ENCODE measurements at places on chromosomes 3 and 15.

DNA sequence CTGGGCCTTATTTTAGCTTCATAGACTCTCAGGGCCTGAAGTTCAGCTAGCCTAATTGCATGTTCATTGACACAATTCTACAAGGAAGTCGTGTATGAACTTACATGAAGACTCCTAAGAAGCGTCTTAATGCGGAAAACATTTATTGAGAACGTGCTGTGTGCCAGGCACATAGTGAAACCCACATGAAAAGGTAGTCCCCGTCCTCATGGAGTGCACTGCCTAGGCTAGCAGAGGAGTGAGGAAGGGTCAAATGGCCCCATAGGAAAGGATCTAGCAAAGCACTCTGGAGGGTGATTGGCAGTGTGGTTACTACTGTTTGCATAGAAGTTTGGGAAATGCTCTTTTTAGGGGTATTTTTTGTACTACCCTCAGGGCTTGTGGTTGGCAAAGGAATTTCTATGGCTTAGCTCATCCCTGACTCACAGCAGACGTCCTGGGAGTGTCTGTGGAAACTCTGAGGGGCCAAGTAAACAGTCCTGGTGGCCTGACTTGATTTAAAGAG is 854 bp upstream of the NPTN start:
- no peak for DNase-seq

GRCh38 chr3:101549473-101549872 is 12.2 kb upstream of the TRMT10C start:
- DNase-seq, result no peak

DNA sequence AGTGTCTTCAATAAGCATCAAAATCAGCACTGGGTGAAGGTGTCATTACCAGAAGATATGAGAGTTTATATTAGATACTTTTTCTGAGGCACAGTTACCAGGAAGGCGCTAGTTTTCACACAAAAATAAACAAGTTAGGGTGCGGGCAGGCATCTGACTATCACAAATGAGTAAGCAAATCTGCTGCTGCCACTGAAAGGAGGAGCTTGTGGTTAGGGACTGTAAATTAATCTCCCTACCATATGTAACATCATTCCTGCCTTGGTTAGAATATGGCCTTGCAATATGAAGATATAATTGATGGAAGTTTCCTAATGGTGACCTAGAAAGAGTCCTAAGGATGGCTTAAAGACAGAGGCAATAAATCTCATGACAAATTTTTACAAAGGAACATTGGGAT is 19.5 kb upstream of the EID1 start:
- DNase-seq, result no peak

- DNase-seq, result peak; percentile 38
Observed at GRCh38 chr15:62071711-62072308, 5.0 kb downstream of the C2CD4A start.

DNA sequence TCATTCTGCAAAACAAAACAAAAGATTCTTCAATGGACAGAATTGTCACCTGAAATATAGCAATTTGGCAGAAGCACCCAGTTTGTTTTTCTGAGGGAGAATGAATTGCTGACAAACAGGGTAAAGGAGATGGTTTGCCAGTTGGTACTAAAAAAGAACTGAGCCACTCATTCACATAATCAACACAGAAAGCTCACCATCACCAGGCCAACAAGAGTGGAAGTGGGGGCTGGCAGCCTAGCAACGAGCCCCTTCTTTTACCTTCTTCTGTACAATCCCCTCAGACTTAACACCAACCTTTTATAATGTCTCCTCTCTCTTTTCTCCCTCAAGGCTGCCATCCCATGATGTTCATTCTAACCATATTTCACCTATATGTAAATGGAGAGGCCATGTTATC is 5.9 kb downstream of the TOP2B start:
- DNase-seq, result no peak

GRCh38 chr3:120706950-120707349 is 24.9 kb upstream of the HGD start:
- no peak for DNase-seq

DNA sequence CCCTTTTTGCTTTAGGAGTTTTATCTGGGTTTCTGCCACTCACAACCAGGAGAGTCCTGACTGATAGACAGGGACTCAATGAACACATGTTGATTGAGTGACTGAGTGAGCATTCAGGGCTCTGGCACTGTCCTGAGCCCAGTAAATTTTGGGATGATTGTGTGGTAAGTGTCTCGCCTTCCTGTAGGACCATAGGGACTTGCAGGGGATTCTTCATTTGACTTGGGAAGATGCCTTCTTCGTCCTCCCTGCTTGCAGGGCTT is 22.3 kb upstream of the FLNB start:
- no peak for DNase-seq

DNA sequence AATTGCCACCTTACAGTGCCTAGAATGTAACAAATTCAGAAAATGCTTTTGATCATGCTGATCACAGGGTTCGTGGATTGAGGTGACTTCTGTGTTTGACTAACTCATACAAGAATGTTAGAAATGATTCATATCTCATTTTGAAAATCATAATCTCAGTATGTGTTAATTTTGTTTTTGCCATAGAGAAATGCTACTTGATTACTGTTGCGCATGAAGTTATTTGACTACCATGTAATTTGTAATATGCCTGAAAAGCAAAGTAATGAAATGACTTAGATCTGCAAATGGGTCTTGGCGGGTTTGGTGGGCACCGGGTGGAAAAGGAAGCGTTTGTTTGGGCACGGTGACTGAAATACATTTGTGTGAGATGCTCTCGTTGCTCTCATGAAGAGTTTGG is 173.6 kb upstream of the BHLHE40 start:
- DNase-seq, result peak; percentile 78

- no peak for DNase-seq
Observed at GRCh38 chr3:56415652-56416051, 52.6 kb downstream of the ERC2 start.

DNA sequence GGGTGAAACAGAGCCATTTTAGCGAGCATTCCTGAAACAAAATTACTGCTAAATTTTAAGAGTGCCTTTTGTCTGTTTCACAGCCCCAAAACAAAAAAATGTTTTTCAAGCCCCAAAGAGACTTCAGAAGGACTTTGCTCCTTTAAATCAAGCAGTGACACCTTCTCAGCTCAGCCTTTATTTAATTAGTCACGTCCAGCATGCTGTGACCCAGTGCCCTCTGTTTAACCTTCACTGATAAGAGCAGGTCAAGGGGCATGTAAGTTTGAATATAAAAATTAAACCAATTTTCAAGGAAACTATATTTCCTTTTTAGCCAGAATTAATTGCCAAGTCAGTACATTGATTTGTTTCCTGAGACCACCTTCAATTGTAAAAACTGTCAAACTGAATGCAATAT is 40.6 kb downstream of the ISL2 start:
- no peak for DNase-seq

DNA sequence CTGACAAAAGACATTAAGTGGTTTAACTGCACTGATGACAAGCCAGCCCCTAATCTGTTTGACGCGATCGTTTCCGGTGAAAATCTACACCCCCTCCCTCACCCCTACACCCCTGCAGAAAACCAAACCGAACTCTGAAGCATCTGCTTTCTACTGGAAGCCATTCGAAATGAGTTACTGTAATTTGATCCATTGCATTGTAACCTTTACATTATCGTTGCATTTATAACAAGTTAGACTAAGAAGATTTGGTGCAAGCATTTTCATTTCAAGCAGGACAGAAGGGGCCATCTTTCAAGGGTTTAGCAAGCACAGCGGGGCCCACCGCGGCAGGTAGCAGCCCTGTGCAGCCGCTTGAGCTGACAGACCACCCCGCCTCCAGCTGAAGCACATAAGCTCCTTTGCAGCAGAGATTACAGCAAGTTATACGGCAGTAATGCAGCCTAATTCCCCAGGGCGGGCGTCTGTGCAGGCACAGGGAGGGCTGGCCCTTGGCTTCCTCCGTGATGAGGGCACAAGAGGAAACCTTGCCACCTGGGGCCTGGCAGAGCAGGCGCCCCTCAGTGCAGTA is 79.3 kb downstream of the CHSY1 start:
- DNase-seq, result no peak

DNA sequence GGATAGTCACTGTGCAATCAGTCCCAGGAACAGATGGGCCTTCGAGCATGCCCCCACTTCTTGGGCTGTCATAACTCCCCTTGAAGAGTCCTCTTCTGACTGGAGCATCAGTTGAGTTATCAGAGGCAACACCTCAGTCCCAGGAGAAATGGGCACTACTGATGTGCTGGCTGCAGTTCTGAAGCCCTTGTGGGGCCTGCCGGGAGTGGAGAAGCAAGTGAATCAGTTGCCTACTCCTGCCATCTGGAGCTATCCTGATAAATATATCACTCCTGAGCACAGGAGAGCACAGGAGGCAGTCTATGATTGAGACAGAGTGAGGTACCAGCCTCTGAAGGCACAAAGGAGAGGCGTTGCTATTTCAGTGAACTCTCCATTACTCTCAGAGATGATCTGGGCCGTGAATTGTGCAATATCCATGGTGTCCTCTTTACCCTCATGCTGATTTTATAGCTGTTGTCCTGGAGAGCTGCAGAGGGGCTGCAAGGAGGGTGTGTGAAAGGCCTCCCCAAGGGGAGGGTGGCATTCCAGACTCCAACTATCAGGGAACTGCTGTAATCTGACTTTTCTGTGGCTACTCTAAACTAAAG is 344.2 kb upstream of the ROPN1 start:
- DNase-seq, result no peak

DNA sequence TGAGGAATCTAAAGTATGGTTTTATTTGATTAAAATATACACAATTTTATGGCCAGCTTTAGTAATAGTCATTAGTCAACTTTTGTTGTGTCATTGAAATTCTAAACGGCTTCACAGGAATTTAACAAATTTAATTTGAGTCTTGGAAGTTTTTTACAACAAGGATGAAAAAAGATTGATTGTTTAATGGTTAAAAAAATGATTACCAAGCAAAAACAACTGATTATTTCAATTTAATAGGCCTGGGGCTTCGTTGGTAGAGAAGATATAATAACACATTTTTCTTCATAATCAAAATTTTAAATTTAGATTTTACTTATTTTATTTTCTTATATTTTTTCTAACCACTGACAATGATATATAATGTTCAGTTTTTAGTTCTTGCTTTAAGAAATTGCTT is 4.4 kb downstream of the MME start:
- DNase-seq, result no peak

DNA sequence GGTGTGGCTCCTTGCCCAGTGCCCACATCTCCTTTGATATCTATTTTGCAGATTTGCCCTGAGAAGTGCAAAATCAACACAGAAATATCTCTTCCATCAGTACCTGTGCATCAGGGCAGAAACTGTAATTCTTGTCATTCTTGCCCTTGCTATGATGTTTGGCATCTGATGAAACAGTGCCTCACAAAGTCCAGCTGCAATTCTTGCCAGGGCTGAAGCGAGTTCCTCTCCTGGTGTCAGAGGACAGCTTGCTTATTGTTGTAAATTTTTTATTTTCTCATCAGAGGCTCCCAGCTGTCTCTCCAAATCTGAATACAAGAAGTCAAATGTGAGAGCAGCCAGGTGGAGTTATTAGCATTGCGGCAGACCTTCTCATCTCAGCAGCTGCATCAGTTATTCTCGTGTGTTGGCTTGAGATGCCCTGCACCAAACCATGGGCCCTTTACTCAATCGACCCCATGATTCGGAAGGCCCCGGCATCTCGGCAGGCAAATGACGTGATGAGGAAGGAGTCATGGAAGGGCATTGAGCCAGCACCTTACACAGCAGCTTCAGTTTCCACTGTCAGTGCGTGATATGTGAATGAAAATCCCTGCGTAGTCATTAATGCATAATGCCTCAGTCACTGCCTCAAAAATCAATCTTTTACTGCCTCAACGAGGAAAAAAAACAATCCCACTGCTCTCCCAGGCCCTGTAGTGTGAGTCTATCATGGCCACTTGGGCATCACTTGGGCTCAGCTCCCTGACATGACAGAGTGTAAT is 93.4 kb downstream of the CCNL1 start:
- DNase-seq, result no peak

GRCh38 chr3:124442463-124442862 is 287.8 kb upstream of the UMPS start:
- DNase-seq, result no peak

- no peak for DNase-seq
Observed at GRCh38 chr3:113898892-113899291, 48.9 kb upstream of the ZDHHC23 start.

- no peak for DNase-seq
Observed at GRCh38 chr3:51819709-51820406, 40.8 kb upstream of the IQCF6 start.

GRCh38 chr3:139455206-139455605 is 21.1 kb downstream of the RBP2 start:
- DNase-seq, result no peak

DNA sequence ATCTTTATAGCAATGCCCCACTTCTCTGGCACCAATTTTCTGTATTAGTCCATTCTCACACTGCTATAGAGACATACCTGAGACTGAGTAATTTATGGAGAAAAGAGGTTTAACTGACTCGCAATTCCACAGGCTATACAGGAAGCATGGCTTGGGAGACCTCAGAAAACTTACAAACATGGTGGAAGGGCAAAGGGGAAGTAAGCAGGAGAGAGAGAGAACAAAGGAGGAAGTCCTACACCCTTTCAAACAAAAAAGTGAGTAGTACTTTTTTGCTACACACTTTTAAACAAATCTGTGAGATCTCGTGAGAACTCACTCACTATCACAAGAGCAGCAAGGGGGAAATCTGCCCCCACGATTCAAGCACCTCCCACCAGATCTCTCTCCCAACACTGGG is 67.8 kb upstream of the ZBED2 start:
- DNase-seq, result no peak

DNA sequence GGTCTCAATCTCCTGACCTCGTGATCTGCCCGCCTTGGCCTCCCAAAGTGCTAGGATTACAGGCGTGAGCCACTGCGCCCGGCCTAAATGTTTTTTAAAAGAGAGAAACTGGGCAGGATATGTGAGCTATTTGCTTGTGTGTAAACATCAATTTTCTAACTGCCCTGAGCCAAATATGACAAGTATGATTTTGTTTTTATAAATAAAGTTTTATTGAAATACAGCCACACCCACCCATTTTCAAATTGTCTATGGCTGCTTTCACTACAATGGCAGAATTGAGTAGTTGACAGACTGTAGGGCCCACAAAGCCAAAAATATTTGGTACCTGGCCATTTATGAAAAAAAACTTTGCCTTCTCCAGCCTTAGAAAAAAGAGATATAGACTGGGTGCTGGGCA is 15.9 kb upstream of the HDC start:
- no peak for DNase-seq

- no peak for DNase-seq
Observed at GRCh38 chr3:4323246-4324027, 20.3 kb downstream of the SETMAR start.

DNA sequence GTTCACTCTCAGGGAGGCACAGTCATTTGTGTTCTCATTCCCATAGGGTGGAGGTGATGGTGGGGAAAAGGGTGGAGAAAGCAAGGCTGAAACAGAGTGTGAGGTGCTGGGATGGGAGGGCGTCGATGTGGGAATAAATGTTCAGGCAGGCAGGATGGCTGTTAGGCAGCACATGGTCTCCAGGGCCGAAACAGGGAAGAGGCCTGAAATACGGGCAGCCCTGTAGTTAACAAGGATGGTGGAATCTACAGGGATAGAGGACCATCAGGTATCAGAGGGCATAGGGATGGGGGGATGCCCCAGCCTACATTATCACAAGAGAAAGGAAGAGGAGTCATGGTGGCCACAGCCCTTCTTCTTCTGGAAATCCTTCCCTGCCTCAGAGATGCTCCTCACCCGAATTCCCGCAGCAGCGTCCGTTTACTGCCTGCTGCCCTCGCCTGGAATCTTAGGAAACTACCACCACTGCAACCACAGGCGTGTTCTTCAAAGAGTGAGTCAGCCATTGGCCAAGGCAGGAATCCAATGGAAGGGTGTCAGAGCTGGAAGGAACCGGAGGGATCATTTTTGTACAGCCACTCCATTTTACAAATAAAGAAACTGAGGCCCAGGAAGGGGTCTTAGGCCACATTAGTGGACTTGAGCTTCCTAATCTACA is 49.7 kb upstream of the POMGNT2 start:
- no peak for DNase-seq
